ENCODE measurements at places on chromosomes 6 and 20.

- DNase-seq = no peak
Observed at GRCh38 chr6:151689499-151690201, 117.8 kb upstream of the ESR1 start.

- DNase-seq = no peak
Observed at GRCh38 chr20:8043687-8044282, 24.2 kb upstream of the TMX4 start.

DNA sequence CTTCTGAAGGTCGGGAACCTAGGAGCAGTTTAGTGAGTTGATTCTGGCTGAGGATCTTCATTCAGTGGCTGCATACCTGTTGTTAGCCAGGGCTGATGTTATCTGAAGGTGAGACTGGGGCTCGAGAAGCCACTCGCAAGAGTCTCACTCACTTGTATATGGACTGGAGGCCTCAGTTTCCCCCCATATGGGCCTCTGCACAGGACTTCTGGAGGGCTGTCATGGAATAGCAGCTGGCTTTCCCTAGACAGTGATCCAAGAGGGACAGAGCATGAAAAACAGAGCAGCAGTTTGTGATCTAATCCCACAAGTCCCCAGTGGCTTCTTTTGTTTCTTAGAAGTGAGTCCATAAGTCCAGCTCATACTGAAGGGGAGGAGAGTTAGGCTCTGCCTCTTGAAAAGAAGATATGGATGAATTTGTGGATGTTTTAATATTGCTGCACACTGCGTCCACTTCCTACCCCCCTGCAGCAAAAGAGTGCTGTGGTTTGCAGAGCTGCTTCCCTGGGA, 623.4 kb downstream of the CDH26 start:
- DNase-seq = no peak

- DNase-seq = no peak
Observed at GRCh38 chr6:6826961-6827360, 238.4 kb downstream of the LY86 start.

GRCh38 chr6:133131621-133132465, 109.3 kb upstream of the EYA4 start:
- DNase-seq = no peak

DNA sequence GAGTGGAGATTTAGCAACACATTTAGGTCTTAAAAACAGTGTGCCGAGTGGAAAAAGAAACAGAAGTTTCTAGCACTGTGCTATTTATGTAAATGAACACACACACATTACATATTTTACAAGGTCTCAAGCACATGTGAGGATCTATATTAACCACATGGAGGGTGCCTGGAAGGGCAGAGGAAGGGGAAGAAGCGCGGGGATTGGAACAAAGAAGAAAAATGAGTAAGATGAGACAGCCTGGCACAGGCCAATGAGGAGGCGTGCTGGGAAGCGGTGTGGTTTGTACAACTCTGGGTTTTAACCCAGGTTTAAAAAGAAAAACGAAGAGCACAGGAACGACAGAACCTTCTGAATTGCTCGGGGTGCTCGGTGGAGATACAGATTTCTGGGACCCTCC, 5.7 kb downstream of the KCNG1 start:
- no peak for DNase-seq

DNA sequence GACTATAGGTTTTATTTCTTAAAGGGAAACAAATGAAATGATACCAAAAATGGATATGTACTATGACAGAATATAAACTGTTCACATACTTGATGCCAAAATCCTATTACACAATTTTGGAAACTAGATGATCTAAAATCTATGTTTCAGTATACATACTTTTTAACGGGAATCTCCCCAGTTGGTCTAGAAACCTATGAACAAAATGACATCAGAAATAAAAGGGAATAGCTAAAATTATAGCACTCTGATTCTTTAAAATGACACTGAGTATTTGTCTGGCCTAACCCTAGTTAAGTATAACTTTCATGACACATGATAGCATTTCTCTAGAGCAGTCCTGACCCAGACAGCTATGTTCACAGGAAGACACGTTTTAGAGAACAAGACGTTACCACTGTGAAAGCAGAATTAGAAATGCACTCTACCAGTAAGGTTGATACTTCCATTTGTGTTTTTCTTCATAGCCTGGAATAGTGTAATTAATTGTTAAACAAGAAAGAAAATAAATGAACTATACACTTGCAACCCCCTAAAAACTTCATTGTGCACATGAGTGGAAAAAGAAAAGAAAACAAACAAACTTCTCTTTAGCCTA, 3.3 kb downstream of the OSER1 start:
- DNase-seq = no peak

DNA sequence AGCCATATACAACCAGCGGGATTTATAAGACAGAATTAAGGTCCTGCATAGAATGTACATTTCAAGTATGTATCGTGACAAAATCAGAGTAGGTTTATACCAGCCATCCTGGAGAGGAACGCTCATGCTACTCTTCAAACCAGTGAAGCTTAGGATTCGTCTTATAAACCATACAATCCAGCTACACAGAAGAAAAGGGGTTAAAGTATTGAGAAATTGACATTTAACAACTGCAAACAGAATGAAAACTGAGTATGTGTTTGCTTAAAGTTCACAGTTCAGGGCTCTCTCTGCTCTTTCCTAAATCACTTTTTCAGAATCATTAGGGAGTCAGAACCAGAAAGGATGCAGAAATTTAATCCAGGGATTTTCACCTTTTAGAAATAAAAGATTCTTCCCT, 17.9 kb downstream of the ADAT2 start:
- no peak for DNase-seq

DNA sequence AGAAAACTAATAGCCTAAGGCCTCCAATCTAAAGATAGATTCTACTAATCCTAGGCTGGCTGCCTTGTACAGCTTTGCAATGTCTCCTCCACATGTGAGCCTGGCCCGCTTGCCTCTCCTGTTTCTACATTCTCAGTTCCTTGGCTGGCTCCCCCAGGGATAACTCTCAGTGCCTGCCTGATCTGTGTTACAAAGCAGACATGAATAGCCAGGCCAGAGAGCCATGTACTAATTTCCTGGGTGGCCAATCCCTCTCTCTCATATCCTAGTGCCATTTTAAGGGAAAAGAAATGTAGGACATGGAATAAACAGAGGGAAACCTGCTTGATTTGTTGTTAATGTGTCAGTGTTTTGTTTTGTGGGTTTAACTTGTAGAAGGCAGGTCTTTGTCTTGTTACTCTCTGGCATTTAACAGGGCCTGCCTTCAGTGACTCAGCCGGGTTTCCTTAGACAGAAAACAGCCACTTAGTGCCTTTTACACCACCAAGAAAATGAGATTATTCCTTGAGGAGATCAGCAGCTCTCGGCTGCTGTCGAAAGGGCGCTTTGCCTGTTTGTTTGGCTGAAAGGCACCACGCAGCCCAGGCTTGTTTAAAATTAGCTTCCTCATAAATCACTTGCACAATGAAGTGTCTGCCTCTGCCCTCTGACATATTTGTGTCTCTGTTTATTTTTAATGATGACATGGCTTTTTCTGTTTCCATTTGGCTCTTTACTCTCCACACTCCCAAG, 702.7 kb downstream of the MAFB start:
- peak; percentile 21 for DNase-seq

GRCh38 chr6:99522531-99522930, 7.3 kb upstream of the USP45 start:
- no peak for DNase-seq

- no peak for DNase-seq
Observed at GRCh38 chr6:36609582-36609981, 15.4 kb downstream of the SRSF3 start.

GRCh38 chr6:162512744-162513143, 214.8 kb downstream of the PRKN start:
- DNase-seq = no peak

- DNase-seq = peak; percentile 31
Observed at GRCh38 chr6:75347898-75348610, 63.5 kb upstream of the TMEM30A start.

DNA sequence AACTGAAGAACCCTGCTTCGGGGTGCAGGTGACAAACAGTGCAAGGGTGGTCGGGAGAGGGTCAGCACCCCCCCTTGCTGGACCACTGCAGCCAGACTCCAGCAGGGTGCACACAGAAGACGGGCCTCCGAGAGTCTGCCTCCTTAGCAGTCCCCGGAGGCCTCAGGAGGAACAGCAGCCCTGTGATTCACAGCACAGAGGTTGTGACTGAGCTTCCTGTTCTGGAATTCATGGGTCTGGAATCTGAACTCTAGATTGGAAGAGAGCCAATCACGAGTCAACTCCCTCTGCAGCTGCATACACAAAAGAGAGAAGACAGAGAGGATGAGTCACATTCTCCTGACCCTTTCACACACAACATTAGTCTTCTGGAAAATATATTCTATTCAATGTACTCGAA, 249.0 kb upstream of the OPRM1 start:
- DNase-seq = no peak

DNA sequence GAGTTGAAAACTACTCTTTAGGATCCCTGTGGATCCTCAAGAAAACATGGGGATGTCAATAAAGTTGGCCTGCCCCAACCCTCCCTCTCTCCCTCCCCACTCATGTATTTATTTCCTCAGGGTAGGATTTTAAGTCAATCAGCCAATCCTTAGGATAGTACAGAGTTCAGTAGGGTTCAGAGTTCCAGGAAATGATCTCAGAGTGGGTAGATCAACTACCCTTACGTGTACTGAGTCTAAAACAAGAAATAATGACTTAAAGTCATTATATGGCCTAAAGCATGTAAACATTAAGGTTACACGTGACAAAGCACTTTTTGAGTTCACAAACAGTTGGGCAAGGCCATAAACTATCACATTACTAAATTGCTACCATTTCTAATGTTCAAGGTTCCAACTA, 47.2 kb upstream of the REV3L start:
- DNase-seq = no peak

DNA sequence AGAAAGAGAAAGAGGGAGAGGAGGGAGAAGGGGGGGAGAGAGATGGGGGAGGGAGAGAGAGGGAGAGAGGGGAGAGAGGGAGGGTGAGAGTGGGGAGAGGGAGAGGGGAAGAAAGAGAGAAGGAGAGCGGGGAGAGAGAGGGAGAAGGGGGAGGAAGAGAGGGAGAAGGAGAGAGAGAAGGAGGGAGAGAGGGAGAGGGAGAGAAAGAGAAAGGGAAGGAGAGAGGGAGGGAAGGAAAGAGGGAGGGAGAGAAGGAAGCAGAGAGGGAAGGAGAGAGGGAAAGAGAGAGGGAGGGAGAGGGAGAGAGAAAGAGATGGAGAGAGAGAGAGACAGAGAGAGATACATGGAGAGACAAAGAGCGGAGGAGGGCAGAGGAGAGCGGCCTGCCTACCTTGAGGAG, 23.8 kb downstream of the GATA5 start:
- DNase-seq = no peak

DNA sequence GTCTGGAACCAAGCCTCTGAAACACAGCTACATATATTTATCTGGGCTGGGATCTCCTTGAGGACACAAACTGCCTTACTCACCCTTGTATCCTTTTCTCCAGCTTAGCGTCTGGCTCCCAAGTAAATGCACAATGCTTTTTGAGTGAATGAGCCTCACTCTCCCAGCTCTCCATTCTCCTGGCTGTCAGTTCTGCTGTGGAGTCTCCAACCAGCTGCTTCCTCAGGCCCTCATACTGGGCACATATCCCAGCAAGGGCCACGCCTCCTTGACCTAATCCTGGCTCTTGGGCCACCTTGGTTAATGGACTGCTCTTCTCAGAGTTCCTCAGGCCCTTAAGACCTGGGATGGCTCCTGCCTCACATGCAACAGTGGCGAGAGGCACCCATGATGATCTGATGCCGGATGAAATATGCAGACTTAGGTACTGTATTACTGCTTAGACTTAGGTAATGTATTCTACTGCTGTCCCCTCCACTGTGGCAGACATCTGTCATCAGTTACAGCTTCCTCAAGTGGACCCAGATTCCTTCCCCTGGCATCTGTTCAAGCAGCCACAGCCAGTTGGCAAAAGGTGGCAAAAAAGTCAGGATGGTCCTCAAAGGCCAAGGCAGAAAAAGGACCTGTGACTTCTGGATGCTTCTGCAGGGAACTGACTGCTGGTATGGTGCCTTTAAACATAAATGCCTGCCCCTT, 16.5 kb downstream of the SNHG17 start:
- no peak for DNase-seq

DNA sequence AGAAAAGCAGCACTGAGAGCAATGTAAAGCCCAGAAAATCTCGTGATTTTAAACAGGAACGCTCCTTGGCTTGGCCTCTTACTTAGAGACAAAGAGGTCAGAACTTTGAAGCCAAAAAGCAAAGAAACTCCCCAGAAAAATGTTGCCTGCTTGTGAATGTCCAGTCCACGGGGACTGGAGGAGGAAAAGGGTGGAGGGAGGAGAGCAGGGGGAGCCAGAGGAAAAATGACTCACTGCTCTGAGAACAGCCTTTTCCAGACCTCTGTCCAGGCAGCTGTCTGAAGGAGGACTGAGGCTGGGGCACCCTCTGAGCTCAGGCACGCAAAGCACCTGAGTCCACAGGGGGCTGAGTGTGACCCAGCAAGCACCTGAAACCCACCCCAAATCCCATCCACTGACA, 64.7 kb downstream of the TRAM2 start:
- DNase-seq = no peak

DNA sequence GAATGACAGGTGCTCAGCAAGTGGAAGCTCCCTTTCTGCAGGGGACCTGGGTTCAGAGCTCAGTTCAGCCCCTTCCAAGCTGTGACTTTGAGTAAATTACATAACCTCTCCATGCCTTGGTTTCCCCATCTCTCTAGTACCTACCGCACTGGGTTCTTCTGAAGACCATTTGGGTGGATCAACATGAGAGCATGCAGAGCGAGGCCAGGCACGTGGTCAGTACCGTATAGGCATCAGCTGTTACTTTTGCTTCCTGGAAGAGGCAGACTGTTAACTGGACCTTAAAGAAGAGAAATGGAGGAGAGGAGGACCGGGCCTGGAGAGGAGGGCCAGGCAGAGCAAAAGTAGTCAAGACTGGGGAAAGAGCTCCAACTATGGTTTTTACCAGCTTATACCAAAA, 1.7 kb upstream of the MYLK2 start:
- no peak for DNase-seq

- DNase-seq = no peak
Observed at GRCh38 chr20:13276945-13277541, 56.0 kb downstream of the ISM1 start.

DNA sequence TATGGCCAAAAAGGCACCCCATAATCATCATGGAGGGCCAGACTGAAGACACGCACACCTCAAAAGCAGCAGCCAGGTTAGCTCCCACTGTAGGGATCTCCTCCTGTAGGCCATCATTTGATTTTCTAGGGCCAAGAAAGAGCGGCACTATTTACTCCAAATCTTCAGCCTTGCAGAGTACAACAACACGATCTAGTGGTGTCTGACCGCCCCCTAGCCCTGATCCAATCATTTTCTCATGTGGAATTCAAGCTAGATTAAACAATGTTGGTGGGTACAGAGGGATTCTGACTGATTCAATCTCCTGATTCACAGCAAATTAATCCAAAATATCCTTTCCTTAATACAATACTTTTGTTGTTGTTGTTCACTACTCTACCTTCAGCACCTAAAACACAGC, 12.5 kb downstream of the GNAS-AS1 start:
- no peak for DNase-seq

GRCh38 chr6:45808917-45809316, 206.7 kb downstream of the CLIC5 start:
- DNase-seq = no peak

GRCh38 chr20:17646209-17646960, 35.7 kb downstream of the RRBP1 start:
- DNase-seq = no peak

All from AG04449 (cell line).